AG04450 (cell line): ENCODE measurements at places on chromosomes 2 and 18. TPM values are rescaled to one million over a fixed set of nuclear protein-coding genes. Genes with fewer than 3 reads are reported as not detected.

DNA sequence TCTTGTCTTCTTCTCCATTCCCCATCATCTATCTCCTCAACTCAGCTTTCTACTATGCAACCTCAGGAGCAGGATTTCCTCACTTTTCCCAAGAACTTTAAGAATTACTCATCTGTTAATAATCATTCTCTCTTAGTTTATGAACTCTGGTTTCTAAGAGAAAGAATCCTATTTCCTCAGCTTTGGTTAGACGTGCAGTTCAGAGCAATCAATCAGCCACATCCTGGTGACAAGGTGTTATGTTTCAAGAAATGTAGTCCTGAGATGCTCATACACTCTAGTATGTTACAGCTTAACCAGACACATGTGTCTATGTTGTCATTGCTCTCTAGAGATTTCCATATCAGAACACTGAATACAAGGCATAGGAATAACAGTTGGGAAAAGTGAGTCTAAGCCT, 277.9 kb downstream of the MBD2 start:
- no peak for DNase-seq

PKDCC gene
- polyA plus RNA-seq = 87.0 and 107 TPM in 2 replicates

DNA sequence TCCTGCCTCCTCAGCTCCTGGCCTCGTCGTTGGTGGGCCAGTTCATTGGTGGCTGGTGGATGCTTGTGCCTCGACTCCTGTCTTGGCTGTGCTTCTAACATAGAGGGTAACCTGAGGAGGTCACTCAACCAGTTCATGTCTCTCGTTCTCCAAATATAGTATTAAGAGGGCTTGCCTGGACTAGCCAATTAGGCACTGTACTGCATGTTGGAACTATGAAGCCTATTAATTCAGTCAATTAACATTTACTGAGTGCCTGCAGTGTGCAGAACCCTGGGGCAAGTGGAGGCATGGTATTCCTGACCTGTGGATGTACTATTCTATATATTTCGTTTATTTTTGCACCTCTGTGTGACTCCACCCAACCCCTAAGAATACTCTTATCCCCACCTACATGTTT, 89.9 kb upstream of the PELI1 start:
- DNase-seq = no peak

GRCh38 chr18:43934322-43934721, 657.0 kb upstream of the SYT4 start:
- no peak for DNase-seq

DNA sequence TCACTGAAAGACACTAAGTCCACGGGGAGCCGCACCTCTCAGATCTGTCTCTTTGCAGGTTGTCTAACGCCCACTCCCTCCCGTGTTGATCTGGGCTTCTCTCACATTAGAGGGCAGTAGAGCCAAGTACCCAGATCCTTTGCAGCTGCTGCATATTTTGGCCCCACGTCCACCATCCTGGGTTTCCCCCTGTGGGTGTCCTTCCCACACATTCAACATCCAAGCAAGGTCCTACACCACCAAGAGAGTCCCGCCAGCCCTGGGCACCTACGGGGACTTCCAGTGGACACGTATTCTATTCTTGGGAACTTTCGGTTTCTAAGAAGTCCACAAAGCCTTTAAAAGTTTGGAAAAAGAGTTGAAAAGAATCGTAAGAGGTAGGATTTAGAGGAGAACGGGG, 116.6 kb downstream of the ATL2 start:
- no peak for DNase-seq

DNA sequence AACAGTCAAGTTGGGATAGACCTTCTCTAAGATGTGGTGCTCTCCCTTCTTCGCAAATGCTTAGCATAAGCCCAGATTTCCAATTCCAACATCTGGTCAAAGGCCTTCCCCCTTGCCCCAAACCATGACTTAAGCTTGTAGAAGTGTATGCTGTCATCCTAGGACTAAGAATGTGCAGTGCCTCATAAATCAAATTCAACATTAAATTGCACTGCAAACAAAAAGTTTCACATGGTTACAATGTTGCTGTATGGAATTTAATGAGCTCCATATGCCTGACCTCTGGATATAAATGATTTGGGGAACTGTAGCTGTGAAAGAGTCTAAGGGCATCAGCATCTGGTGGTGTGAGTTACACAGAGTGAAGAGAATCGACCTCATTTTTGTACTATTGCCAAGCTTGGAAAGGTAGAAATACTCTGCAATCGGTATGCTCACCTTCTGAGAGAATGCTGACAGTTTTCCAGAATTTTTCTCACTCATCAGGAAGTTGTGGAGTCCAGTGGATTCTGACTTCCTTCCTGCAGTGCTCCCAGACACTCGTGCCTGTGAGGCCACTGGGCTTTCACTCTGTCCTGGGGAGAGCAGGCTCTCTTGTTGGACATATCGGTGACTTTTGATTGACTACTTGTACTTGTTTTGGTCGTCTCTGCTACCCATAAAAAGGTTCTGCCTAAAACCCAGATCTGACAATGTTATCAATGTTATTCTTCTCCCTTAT, 40.6 kb downstream of the FASTKD2 start:
- DNase-seq = no peak

DNA sequence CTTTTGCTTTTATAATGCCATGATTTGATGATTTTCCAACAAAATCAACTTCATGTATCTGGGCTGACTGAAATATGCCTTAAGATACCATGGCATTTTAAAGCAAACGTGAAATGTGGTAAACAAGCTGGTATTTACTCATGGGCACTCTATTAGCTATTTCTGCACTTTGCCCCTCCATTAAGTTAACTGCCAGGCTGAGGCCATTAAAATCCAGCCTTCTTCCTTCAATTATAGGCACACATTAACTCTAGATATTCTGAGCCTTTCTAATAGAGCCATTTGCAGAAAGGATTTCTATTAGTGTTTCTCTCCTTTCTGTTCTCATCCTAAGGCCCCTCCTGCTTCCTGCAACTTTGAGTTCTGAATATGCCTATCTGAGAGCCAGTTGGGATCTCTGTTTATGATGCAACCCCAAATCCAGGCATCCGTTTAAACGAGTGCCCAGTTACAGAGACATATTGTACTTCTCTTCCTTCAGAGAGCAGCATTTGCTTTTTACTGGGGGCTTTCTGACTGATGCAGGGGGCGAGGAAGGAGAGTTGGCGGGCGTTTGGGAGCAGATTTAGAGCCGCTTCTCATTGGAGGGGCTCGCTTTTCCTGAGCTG, 1.6 kb upstream of the KCNJ3 start:
- DNase-seq = no peak

GRCh38 chr2:183579686-183580085, 455.4 kb downstream of the NUP35 start:
- no peak for DNase-seq

CCDC102B gene
- polyA plus RNA-seq = 4.0 and 4.6 TPM in 2 replicates

CNDP1 gene
- not detected in 2 replicates for polyA plus RNA-seq

DNA sequence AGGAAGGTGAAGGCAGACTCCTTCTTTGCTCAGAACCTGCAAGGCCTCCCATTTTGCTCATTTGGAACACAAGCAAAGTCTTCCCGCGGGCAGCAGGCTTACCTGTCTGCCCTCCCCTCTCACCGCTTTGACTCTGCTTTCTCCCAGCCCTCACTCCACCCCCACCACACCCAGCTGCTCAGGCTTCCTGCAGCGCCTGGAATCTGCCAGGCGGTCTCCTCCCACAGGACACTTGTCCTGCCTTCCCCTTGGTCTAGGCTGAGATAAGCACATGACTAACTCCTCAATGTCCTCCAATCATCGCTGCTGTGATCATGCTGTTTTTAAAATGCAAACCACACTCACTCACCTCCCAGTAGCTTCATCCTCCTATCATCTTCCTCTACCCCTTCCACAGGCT, 430.0 kb downstream of the ZNF516 start:
- no peak for DNase-seq

- DNase-seq = no peak
Observed at GRCh38 chr2:16067866-16068551, 127.7 kb downstream of the MYCN start.

DNA sequence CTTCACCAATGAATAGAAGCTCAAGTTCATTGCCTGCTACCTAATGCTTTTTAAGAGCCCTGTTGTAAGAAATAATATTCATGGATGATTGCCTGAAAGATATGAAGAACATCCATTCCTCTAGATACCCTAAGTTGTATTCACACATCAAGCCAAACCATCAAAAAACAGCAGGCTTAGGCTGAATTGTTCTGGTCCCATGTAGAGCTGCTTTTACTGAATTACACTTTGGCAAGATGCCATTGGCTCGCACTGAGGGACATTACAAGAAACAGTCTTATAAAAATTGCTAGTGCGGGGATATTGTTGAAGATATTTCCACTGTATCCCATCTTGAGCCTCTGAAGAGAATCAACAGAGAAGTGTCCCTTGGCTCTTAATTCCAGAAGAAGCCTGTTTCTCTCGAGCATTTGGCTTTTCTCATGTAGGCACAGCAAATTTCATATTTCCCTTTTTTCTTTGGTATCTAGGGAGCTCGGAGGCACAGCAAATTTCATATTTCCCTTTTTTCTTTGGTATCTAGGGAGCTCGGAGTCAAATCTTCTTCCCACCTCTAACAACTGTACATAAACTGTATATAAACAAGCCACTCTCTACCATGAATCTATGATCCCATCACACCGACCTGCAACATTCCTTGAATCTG, 107.5 kb downstream of the COLEC12 start:
- DNase-seq = no peak

GRCh38 chr2:232817756-232818155, 41.4 kb upstream of the KCNJ13 start:
- DNase-seq = no peak

PRKD3 gene
- polyA plus RNA-seq = 37.2 and 49.5 TPM in 2 replicates

ANTXR1 gene
- polyA plus RNA-seq = 101 and 113 TPM in 2 replicates

- peak; percentile 21 for DNase-seq
Observed at GRCh38 chr2:234905547-234906265, 46.1 kb upstream of the SH3BP4 start.

GRCh38 chr2:205148755-205149154, 533.5 kb upstream of the NRP2 start:
- DNase-seq = no peak

- DNase-seq = peak; percentile 26
Observed at GRCh38 chr18:49898421-49898820, 85.1 kb upstream of the ACAA2 start.

DNA sequence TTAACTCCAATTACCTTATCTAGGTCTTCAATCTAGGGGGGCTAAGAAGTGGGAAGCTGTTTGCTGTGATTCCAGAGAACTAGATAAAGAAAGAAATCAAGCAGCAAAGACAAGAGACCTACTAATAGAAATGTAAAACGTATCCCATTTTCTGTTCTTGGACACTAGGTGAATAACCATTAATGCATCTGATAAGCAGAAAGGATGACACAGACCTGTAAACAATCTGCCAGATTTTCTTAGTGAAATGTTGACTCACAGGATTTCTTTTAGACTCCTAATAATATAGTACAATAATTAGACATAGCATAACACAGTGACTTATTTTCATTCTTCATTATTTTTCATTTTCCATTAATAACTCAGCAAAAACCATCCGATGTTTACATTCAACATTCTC, 1.3 kb downstream of the WDR35 start:
- no peak for DNase-seq

EDAR gene
- not detected in 2 replicates for polyA plus RNA-seq
